ENCODE measurements at places on chromosomes 1 and 21. TPM values are rescaled to one million over a fixed set of nuclear protein-coding genes. Genes with fewer than 3 reads are reported as not detected.

NKAIN1 gene
- total RNA-seq = not detected

RGS13 gene
- total RNA-seq = not detected

LHX4 gene
- total RNA-seq = not detected

TP73 gene
- 2.7 TPM for total RNA-seq

NUDT4B gene
- 1.4 TPM for total RNA-seq
